ENCODE measurements at places on chromosomes 3 and 15. TPM values are rescaled to one million over a fixed set of nuclear protein-coding genes. Genes with fewer than 3 reads are reported as not detected.

CCR5 gene
- total RNA-seq = 3.2 TPM

- peaks cover 2% of the 10 kb centered on the region for H3K4me1 ChIP-seq
- no peak overlapping the region for H3K4me3 ChIP-seq
- H3K27me3 ChIP-seq = peaks cover 30% of the 10 kb centered on the region
- no peak overlapping the region for H3K27ac ChIP-seq
- peaks cover 6% of the 10 kb centered on the region for H3K36me3 ChIP-seq
Measured at GRCh38 chr3:36738702-36739101, 25.7 kb downstream of the DCLK3 start.

GRCh38 chr15:36468746-36469145 lies 110.7 kb upstream of the CDIN1 start:
- H3K27ac ChIP-seq = no peak overlapping the region
- no peak for DNase-seq
- no peaks in the 10 kb centered on the region for H3K4me1 ChIP-seq
- peaks cover 12% of the 10 kb centered on the region for H3K27me3 ChIP-seq
- no peak overlapping the region for H3K4me3 ChIP-seq

CEP19 gene
- 2.1 TPM for total RNA-seq

- peaks cover 5% of the 10 kb centered on the region for H3K4me1 ChIP-seq
- H3K36me3 ChIP-seq = peaks cover 2% of the 10 kb centered on the region
- H3K4me3 ChIP-seq = no peak overlapping the region
- H3K27ac ChIP-seq = no peak overlapping the region
Measured at GRCh38 chr15:71732636-71733035, 77.7 kb upstream of the NR2E3 start.

DNA sequence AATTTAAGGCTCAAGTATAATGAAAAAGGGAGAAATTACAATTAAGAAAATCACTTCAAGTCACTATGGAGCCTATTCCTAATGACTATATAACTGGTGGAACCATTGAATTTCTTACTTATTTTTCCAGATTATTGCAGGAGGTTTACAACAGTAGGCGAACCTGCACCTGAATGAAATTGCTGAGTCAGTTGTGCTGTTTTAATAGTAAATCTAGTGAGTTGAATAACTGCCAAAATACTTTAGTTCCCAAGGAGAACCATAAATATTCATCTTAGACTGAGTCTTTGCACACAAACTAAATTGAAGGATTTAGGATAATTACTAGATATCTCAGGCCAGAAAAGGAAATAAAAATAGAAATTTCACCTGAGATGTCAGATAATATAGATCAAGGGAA lies 1052.8 kb downstream of the NAALADL2 start:
- H3K36me3 ChIP-seq = no peaks in the 10 kb centered on the region
- no peak overlapping the region for H3K4me3 ChIP-seq
- no peak overlapping the region for H3K27ac ChIP-seq

DNA sequence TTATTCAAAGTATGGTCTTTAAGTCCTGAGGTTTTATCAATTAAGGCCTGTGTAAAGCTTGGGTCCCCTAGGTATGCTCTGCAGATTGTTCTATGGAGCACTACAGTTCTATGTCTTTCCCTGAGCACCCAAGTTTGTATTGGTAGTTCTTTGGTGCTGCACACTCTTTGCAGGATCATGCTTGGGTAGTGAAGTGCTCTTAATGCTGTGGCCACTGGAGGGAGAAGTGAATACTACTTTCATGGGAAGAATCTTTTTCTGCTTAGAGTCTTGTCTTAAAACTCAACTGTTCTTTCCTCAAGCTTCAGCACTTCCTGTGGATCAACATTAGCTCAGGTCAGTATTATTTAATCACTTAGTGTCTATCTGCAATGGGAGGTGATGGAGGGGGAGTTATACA lies 93.6 kb upstream of the CFAP20DC start:
- H3K36me3 ChIP-seq = no peaks in the 10 kb centered on the region
- H3K27me3 ChIP-seq = no peaks in the 10 kb centered on the region
- DNase-seq = no peak
- no peaks in the 10 kb centered on the region for H3K4me1 ChIP-seq

DNA sequence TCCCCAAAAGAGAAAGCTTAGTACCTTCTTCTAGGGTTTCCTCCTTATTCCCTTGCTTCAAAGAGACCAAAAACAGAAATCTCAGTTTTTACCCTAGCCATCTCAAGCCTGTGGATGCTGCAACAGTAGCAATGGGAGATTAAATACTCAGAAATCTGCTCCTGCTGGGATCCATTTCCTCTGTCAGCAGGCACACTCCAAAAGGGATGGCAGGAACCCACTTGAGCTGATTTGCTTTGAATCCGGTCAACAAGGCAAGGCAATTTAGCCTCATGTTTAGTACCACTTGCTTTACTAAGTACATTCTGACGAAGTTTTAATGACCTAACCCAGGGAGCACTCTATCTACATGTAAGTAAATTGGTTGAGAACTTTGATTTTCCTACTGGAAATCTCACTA lies 590.0 kb upstream of the ADAMTS9 start:
- no peak overlapping the region for H3K4me3 ChIP-seq
- H3K4me1 ChIP-seq = no peaks in the 10 kb centered on the region
- H3K27ac ChIP-seq = no peak overlapping the region
- no peaks in the 10 kb centered on the region for H3K27me3 ChIP-seq

GRCh38 chr3:55487381-55488241 lies 505 bp upstream of the WNT5A start:
- no peak overlapping the region for H3K27ac ChIP-seq
- peaks cover 73% of the 10 kb centered on the region for H3K27me3 ChIP-seq
- H3K4me3 ChIP-seq = peak overlapping the region; percentile 62
- DNase-seq = no peak
- peaks cover 6% of the 10 kb centered on the region for H3K36me3 ChIP-seq
- H3K4me1 ChIP-seq = peaks cover 10% of the 10 kb centered on the region

- no peak overlapping the region for H3K27ac ChIP-seq
- peaks cover 8% of the 10 kb centered on the region for H3K4me1 ChIP-seq
- H3K27me3 ChIP-seq = no peaks in the 10 kb centered on the region
- H3K4me3 ChIP-seq = no peak overlapping the region
- no peak for DNase-seq
Measured at GRCh38 chr15:90243943-90244639, 5.3 kb upstream of the TTLL13 start.

DNA sequence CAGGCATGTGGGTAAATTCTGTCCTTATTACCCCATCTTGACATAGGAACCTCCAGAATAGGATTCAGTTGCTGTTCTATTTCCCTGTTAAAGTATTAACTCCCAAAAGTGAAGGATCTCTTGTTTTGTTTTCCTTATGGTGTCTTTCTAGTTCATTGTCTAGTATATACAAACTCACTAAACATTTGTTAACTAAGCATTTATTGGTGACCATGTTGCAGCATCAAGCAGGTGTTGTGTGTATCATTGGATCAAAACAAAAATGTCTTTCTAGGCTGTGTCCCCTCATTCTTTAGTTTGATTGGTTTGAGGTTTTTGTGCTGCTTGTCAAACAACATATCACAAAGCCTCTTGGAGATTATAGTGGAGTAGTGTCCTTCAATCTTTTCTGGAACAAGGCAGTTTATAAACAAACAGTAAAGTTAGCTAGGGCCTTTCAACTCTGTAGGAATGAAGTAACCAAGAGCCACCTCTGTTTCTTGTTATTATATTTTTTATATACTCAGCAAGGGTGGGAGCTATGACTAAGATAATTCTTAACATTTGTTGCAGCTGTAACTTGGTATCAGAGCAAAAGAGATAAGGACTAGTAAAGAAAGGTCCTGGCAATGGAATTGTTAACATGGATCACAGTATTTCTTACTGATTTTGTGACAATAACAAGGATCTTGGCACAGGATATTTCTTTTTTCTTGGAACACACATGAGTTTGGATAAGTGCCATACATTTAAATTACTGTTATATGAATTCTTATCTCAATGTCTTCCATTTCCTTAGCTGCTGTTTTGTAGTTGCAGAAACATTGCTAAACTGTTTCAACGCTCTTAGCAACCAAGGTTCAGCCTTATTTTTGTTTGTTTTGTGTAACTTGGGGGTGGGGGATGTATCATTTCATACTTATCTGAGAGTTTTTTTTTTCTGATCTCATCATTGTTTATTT lies 49.3 kb downstream of the TMOD3 start:
- H3K36me3 ChIP-seq = peaks cover 6% of the 10 kb centered on the region
- DNase-seq = no peak
- H3K4me1 ChIP-seq = peaks cover 22% of the 10 kb centered on the region

DNA sequence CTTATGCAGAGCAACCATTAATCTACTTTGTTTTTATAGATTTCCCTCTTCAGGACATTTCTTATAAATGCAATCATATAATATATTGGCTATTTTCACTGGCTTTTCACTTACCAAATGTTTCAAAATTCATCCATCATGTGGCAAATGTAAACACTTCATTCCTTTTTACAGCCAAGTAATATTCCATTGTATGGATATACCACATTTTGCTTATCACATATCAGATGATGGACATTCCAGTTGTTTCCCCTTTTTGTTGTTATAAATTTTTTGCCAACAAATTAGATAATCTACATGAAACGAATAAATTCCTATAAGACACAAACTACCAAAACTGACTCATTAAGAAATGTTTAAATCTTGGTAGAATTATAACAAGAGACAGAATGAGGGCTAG lies 79.8 kb upstream of the CSPG5 start:
- no peak for DNase-seq
- H3K27ac ChIP-seq = no peak overlapping the region
- H3K4me1 ChIP-seq = peaks cover 3% of the 10 kb centered on the region
- H3K4me3 ChIP-seq = no peak overlapping the region
- H3K36me3 ChIP-seq = peaks cover 17% of the 10 kb centered on the region

C3orf20 gene
- total RNA-seq = 0.42 TPM

DNA sequence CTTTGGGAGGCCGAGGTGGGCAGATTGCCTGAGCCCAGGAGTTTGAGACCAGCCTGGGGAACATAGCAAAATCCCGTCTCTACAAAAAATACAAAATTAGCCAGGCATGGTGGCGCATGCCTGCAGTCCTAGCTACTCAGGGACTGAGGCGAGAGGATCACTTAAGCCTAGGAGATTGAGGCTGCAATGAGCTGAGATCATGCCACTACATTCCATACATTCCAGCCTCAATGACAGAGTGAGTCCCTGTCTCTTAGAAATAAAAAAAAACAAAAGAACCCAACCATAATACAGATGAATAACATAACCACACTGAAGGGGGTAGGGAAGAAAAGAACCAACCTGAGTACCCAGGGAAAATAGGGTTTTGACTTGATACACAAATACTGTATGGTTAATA lies 19.7 kb upstream of the CGNL1 start:
- DNase-seq = no peak
- H3K4me3 ChIP-seq = no peak overlapping the region
- H3K27me3 ChIP-seq = peaks cover 42% of the 10 kb centered on the region
- no peaks in the 10 kb centered on the region for H3K4me1 ChIP-seq
- H3K27ac ChIP-seq = no peak overlapping the region

DNA sequence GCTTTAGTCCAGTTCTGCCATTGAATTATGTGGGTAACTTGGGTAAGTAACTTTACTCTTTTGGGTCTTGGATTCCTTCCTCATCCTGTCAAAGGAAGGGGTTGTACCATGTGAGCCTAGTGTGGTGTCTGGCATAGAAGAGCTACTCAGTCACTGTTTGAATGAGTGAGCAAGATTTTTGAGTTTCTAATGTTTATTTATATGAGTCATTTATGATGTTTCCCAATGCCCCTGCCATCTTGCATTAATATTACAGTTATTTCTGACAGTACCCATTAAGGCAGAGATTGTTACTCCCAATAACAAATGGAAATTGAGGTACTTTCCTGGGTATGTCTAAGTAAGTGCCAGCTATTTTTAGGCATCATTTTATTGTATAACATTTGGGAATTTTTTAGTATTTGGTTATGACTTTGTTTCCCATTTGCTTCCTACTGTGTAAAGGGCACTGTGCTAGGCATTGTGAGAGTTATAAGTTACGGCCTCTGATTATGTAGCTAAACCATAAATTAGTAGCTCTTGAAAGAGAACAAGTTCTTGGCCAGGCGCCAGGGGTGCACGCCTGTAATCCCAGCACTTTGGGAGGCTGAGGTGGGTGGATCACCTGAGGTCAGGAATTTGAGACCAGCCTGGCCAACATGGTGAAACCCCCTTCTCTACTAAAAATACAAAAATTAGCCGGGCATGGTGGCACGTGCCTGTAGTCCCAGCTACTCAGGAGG lies 23.5 kb downstream of the NR1D2 start:
- no peaks in the 10 kb centered on the region for H3K27me3 ChIP-seq
- peaks cover 15% of the 10 kb centered on the region for H3K36me3 ChIP-seq
- H3K4me3 ChIP-seq = peak overlapping the region; percentile 15
- H3K4me1 ChIP-seq = peaks cover 30% of the 10 kb centered on the region
- DNase-seq = no peak

SLC27A2 gene
- total RNA-seq = 0.30 TPM
